Activated T-helper 1 cell treated with anti-CD3 and anti-CD28 coated beads, Interleukin-12 subunit alpha, Interleukin-12 subunit beta, Interleukin-2, Interleukin-4 antibody, amounts not matched to agents 30 ng/mL and 10 ng/mL and 1 ng/mL, durations not matched to agents 14 hours and 24 hours and 36 hours (primary cell): ENCODE measurements at places on chromosomes 2 and 18. TPM values are rescaled to one million over a fixed set of nuclear protein-coding genes. Genes with fewer than 3 reads are reported as not detected.

The LHCGR gene
- total RNA-seq, result not detected in 2 replicates

The SERPINB5 gene
- not detected in 2 replicates for total RNA-seq

The GPBAR1 gene
- total RNA-seq, result 0.54 and 0.78 TPM in 2 replicates

GRCh38 chr2:205681401-205682238, 681 bp upstream of the NRP2 start:
- DNase-seq, result no peak

GRCh38 chr2:105575499-105576025, 169.2 kb upstream of the NCK2 start:
- DNase-seq, result no peak
